ENCODE measurements at places on chromosomes 7 and 10.

GRCh38 chr7:41047789-41048191, 655.1 kb downstream of the INHBA start:
- no peak for DNase-seq

- no peak for DNase-seq
These were observed 16.4 kb upstream of the RALA start for GRCh38 chr7:39606941-39607340.

- no peak for DNase-seq
These were observed 35.1 kb downstream of the GCC1 start for GRCh38 chr7:127550247-127550646.

DNA sequence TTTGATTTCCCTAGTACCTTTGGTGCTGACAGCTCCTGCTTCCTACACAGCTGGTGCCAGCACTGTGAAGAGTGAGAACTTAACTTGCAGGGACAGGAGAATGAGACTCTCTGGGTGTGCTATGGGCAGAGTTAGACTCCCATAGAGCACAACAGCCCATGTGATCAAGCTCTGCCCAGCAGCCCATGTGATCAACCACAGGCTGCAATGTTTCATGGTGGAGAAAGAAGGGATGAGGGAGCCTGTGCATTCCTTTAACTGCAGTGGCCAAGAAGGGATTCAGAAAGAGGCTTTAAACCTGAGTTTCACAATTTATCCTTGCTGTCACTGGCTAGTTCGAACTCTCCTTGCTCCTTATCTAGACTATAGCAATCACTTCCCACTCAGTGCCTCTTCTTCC, 10.0 kb upstream of the MEST start:
- DNase-seq, result no peak

GRCh38 chr7:77466450-77466849, 50.3 kb upstream of the GSAP start:
- no peak for DNase-seq

DNA sequence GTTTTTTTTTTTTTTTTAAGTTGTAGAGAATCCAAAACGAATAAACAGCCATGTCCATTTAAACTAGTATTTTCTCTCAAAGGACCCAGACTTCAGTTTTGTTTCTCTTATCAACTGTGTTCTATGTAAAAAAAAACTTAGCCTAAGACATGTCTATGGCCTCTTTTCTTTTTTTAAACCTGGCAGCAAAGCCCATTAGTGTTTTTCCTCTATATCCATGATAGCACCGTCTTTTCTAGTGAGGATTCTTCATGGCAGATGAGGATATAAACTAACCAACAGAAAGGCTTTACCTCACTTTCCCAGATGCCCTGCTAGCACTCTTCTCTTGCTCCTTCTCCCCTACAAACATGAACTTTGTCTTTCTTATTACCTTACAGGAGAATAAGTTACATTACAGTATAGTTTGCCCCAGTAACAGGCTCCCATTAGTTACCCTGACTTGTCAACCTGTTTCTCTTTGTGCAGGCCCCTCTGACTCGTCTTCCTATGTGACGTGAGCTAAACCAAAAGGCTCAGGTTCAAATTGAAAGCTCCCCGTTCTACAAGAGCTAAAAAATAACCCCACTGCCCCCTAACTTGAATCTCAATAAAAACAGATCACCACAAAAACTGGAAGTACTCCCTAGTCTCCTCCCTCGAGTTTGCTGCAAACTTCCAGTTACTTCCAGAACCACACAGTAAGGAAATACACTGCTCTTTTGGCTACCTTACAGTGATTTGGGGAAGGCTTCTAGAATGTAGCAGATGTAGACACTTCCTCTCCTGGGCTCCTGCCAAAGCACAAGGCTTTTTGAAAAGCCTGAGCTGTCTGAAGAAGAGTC, 20.1 kb downstream of the P4HA1 start:
- DNase-seq, result no peak

GRCh38 chr10:130135676-130136225, 440 bp upstream of the GLRX3 start:
- no peak for DNase-seq

- DNase-seq, result no peak
These were observed 354.5 kb downstream of the WDR11 start for GRCh38 chr10:121205625-121206024.

GRCh38 chr10:78260141-78260540, 226.5 kb downstream of the RPS24 start:
- no peak for DNase-seq

- DNase-seq, result no peak
These were observed 1.0 kb downstream of the SYPL1 start for GRCh38 chr7:106110885-106111654.

DNA sequence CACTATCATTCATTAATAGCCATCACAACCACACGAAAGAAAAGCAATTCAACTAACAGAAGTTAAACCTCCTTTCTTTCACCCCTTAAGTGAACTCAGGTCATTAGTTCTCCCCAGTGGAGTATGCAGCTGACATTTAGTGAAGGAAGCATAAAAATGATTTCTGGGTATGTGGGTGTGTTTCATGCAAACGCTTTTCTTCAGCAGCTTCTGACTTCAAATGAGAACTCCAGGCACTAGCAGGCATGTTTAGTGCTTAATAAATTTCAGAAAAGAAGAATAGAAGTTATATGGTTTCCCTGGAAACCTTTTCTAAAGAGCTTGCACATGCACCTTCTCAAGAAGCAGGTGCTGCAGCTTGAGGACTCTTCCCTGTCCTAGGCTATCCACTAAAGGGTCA, 62.5 kb downstream of the PIK3CG start:
- no peak for DNase-seq

- DNase-seq, result no peak
These were observed 43.4 kb downstream of the GOT1 start for GRCh38 chr10:99387071-99387470.

DNA sequence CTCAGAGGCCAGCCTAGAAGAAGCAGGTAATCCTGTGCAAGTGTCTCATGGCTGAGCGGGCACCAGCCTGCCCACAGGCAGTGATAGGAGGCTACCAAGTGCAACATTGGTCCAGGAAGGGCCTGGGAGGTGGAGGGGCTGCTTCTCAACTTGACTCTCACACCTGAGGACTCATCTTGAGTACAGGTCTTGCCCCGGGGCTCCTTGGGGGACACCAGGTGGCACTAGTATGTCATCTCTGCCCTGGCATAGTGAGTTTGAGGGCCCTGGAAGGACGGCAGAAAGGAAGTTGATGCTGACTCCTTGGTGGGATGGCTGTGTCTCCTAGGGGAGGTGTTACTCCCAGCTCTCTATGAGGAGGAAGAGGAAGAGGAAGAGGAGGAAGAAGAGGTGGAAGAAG, 2.3 kb downstream of the CCDC136 start:
- DNase-seq, result no peak

All from stimulated activated CD8-positive, alpha-beta memory T cell treated with anti-CD3 and anti-CD28 coated beads, Interleukin-15, amount 100 ng/mL, for 48 hours (primary cell).